Activated CD4-positive, alpha-beta memory T cell treated with anti-CD3 and anti-CD28 coated beads for 36 hours (primary cell): ENCODE measurements at places on chromosomes 5 and 9. TPM values are rescaled to one million over a fixed set of nuclear protein-coding genes. Genes with fewer than 3 reads are reported as not detected.

DNA sequence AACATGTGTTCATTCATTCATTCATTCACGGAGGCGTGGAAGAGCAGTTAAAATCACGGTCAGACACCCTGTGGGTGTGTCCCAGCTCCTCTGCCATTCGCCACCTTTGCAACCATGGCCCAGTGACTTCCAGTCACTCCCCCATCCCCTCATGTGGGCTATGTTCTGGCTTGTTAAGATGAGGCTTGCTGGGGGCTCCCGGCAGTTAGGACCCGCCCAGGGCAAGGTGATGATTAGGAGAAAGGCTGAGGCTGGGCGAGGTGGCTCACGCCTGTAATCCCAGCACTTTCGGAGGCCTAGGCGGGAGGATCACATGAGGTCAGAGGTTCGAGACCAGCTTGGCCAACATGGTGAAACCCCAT lies 24.9 kb upstream of the PTGES start:
- peaks cover 15% of the 10 kb centered on the region for H3K4me1 ChIP-seq
- DNase-seq: no peak
- H3K4me3 ChIP-seq: no peak overlapping the region
- H3K36me3 ChIP-seq: no peaks in the 10 kb centered on the region
- H3K27me3 ChIP-seq: peaks cover 7% of the 10 kb centered on the region
- H3K27ac ChIP-seq: no peak overlapping the region

DNA sequence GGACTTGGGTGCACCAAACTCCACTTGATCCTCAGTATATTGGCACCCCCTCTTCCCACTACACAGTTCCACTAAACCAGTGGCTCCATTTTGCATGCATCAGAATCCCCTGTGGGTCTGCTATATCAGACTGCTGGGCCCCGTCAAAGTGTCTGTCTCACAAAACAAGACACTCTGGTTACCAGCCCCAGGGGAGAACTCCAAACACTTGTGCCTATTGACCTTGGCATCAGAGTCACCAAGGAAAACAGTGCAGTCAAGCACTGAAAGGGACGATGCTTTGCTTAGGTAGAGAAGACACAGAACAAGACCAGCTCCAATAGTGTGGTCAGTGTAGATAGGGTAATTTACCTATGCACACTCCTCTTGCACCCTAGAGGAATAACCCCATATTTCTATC lies 205.8 kb upstream of the RAI14 start:
- H3K4me1 ChIP-seq: no peaks in the 10 kb centered on the region
- no peak for DNase-seq
- H3K4me3 ChIP-seq: no peak overlapping the region
- H3K27me3 ChIP-seq: peaks cover 14% of the 10 kb centered on the region
- no peak overlapping the region for H3K27ac ChIP-seq

GRCh38 chr9:90774682-90775081 lies 26.9 kb upstream of the SYK start:
- H3K27me3 ChIP-seq: peaks cover 18% of the 10 kb centered on the region
- no peak overlapping the region for H3K27ac ChIP-seq
- H3K4me3 ChIP-seq: no peak overlapping the region
- H3K36me3 ChIP-seq: no peaks in the 10 kb centered on the region
- no peak for DNase-seq

- H3K4me1 ChIP-seq: no peaks in the 10 kb centered on the region
- DNase-seq: no peak
- no peak overlapping the region for H3K27ac ChIP-seq
- no peaks in the 10 kb centered on the region for H3K36me3 ChIP-seq
- H3K27me3 ChIP-seq: no peaks in the 10 kb centered on the region
- H3K4me3 ChIP-seq: no peak overlapping the region
Observed at GRCh38 chr5:164422400-164422799, 917.0 kb downstream of the MAT2B start.

GRCh38 chr9:120654272-120654671 lies 60.0 kb downstream of the MEGF9 start:
- H3K27me3 ChIP-seq: no peaks in the 10 kb centered on the region
- H3K4me1 ChIP-seq: peaks cover 4% of the 10 kb centered on the region
- H3K27ac ChIP-seq: no peak overlapping the region
- no peak overlapping the region for H3K4me3 ChIP-seq
- no peak for DNase-seq

DNA sequence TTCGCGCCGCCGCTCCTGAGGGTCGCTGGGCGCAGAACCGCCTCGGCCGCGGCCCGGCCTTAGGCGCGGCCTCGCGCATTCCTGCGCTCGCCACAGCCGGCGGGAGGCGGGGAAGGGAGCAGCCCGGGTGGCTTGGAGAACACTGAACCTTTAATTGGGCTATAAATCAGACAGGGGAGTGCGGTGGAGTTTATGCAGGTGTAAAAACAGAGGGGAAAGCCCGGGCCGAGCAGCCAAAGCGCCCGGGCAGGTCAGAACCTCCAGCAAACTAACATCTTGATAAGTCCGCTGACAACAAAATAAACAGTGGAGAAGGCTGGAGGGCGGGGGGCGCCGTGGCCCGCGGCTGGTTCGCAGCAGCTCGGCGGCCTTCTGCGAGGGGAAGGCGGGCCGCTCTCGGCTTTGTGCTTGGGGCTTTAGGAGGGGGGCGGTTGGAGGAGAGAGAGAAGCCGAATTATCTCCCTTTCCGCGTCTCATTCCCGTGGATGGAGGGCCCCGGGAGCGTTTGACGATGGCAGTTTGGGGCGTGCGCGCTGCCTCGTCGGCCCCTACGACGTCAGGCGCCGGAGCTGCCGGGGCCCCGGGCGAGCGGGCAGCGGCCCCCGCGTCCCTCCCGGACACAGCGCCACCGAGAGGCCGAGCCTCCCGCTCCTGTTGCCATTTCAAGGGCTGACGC lies 11.3 kb downstream of the FOXD1 start:
- peak; percentile 22 for DNase-seq
- peaks cover 14% of the 10 kb centered on the region for H3K4me1 ChIP-seq
- peaks cover 77% of the 10 kb centered on the region for H3K27me3 ChIP-seq
- no peaks in the 10 kb centered on the region for H3K36me3 ChIP-seq
- peak overlapping the region; percentile 51 for H3K4me3 ChIP-seq

DNA sequence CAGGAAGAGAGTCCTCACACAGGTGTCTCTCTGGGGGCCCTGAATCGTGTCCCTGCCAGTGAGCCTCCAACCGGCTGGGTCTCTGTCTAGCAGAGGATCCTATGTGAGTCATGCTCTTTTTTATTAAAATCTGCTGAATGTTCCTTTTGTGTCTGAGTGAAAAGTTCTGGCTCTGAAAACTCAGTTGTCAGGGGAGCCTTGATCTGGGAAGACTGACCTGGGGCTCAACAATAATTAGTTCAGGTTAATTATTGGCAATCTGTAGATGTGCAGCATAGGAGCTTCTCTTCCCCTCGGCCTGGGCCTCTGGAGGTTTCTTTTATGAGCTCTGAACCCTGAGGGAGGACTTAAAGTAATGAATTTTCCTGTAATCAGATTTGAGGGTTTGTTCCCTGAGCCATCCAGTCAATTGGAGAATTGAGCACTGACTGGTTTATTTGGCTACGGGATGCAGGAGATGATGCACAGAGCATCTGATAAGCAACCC lies 45.2 kb downstream of the ALG2 start:
- DNase-seq: no peak
- H3K4me1 ChIP-seq: peaks cover 32% of the 10 kb centered on the region
- no peak overlapping the region for H3K4me3 ChIP-seq
- H3K27me3 ChIP-seq: peaks cover 8% of the 10 kb centered on the region

GRCh38 chr9:73667749-73668148 lies 516.1 kb downstream of the ANXA1 start:
- H3K27me3 ChIP-seq: no peaks in the 10 kb centered on the region
- no peaks in the 10 kb centered on the region for H3K4me1 ChIP-seq
- no peak overlapping the region for H3K27ac ChIP-seq
- H3K4me3 ChIP-seq: no peak overlapping the region
- no peaks in the 10 kb centered on the region for H3K36me3 ChIP-seq

GRCh38 chr5:157555037-157555640 lies 20.4 kb downstream of the ADAM19 start:
- no peak overlapping the region for H3K4me3 ChIP-seq
- H3K27me3 ChIP-seq: no peaks in the 10 kb centered on the region
- H3K4me1 ChIP-seq: peaks cover 82% of the 10 kb centered on the region
- DNase-seq: no peak

GRCh38 chr5:78058625-78059024 lies 235.9 kb downstream of the AP3B1 start:
- H3K4me1 ChIP-seq: no peaks in the 10 kb centered on the region
- H3K36me3 ChIP-seq: no peaks in the 10 kb centered on the region
- DNase-seq: no peak
- H3K4me3 ChIP-seq: no peak overlapping the region

GRCh38 chr5:66986009-66986408 lies 210.6 kb downstream of the CD180 start:
- H3K4me1 ChIP-seq: peaks cover 4% of the 10 kb centered on the region
- no peak overlapping the region for H3K27ac ChIP-seq
- no peak overlapping the region for H3K4me3 ChIP-seq
- no peaks in the 10 kb centered on the region for H3K36me3 ChIP-seq
- peaks cover 2% of the 10 kb centered on the region for H3K27me3 ChIP-seq

The CD14 gene
- total RNA-seq: 0.39 TPM

The TAF1L gene
- not detected for total RNA-seq

The PTPRD gene
- 0.10 TPM for total RNA-seq

The C9 gene
- not detected for total RNA-seq

The CDC23 gene
- total RNA-seq: 32.4 TPM

The GLIPR2 gene
- 24.7 TPM for total RNA-seq
